H4 (cell line): ENCODE measurements at places on chromosomes 11 and 22. TPM values are rescaled to one million over a fixed set of nuclear protein-coding genes. Genes with fewer than 3 reads are reported as not detected.
A peak's percentile ranks its signal among the peaks of the same experiment; 100 is the strongest.

Gene TEX54
- not detected in 2 replicates for total RNA-seq

DNA sequence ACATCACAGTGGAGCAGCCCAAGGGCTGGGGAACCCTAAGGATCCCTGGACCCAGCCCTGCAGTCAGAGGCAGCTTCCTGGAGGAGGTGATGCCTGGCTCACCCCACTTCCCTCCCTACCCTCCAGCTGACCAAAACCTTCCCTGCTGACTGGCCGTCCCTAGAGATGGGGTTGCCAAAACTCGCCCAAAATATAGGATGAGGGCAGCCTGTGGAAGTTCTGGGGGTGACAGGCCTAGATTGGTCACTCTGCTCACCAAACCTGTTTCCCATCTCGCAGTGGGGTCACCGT, 35.0 kb upstream of the PPARA start:
- no peak for DNase-seq

DNA sequence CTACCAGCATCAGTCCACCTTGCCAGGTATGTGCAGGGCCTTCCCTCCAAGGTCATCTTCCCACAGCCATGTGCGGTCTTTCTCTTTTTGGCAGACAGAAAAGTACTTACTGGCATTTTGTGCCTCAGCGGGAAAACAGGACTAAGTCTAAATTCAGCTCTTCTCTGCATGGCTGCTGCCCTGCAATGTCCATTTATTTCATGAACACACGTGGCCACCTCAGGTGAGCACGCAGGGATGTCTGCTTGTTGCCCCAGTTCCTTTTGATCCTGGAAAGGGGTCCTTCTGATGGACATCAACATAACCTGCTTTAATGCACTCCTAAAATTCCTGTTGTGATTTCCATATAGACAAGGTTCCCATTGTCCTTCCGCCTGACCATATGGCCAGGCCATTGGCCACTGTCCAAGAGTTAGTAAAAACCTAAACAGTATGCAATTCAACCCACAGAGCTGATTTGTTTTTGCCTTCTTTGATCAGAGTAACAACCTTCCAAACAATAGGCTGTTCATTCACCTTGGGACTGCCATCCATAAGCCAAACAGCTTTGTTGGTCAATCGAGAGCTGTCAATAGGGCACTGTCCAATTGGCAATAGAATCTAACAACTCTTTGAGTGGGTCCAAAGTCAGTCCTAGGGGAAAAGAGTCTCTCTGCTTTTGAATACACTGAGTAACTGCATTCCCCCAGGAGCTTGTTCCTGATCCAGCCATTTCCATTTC, 5.9 kb downstream of the TREH start:
- DNase-seq = no peak

DNA sequence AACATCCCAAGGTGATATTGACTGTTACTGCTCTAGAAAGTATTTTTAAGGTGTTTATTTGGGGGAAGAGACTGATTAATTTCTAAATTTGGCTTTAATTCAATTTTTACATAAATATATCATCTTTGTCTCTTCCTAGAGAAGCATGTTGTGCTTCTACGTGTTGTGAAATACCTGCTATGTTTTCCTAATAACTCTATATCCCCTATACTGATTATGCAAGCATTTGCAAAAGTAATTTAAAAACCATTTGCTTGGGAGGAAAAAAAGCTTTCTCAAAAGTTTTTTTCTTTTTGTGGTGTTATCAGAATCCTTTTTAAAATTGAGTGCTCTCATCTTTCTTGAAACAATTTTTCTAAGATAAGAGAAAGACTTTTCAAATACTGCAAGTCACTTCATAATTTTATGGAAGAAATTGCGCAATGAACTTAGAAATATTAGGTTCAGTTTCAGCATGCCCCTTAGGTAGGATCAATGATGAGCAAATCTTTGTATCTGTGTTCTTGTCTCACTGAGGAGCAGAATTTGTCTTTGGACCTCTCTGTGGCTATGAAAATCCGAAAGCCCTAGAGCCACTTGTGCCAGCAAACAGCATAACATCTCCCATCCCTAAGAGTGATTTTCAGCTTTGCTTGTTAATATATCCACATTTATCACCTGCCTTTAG, 7.4 kb upstream of the BLID start:
- no peak for DNase-seq

DNA sequence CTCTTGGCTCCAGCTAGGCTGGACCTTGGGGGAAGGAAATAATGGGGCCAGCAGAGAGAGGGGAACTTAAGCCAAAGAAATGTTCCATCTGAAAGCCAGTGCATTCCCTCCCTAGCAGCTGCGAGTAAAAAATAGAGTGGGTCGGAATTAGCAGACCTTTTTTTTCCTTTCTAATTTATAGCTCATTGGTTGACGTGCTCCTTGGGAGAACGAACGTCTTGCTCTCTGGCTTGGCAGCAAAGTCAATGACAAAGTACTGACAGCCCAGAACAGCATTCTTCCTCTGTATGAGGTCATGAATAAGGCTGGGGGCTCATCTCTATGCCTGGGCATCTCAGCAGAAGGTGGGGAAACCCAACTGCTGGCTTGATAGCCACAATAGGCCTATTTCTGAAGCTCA, 65.0 kb downstream of the SEZ6L start:
- DNase-seq = no peak

DNA sequence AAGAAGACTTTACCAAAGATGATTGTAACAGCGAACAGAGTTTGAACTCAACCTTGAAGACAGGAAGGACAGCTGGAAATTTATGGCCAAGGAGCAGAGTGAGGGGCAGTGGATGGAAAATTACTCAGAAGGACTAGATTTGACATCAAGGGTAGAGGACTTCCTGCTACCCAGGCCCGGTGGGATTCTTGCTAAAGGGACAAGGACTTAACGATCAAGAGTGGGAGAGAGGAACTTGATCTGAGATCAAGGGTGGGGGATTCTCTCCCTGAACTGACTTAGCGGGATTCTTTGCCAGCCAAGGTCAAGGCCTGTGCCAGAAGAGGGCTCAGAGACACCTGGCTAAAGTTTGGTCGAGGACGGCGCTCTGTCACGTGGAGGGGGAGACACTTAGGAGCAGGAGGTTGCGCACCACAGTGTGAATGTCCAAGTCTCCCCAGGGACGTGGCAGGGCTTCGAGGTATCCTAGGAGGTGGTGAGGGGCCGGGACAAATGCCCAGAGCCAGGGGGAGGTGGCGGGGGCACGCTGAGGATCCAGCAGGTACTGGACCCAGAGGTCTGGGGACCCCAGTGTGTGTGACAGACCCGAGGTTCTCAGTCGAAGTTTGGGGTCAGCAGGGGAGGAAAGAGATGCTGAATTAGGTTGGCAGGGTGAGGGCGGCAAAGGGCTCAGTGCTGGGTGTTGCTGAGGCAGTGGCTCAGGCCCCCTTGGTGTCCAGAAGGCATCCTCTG, 46.1 kb upstream of the SHISAL1 start:
- no peak for DNase-seq

DNA sequence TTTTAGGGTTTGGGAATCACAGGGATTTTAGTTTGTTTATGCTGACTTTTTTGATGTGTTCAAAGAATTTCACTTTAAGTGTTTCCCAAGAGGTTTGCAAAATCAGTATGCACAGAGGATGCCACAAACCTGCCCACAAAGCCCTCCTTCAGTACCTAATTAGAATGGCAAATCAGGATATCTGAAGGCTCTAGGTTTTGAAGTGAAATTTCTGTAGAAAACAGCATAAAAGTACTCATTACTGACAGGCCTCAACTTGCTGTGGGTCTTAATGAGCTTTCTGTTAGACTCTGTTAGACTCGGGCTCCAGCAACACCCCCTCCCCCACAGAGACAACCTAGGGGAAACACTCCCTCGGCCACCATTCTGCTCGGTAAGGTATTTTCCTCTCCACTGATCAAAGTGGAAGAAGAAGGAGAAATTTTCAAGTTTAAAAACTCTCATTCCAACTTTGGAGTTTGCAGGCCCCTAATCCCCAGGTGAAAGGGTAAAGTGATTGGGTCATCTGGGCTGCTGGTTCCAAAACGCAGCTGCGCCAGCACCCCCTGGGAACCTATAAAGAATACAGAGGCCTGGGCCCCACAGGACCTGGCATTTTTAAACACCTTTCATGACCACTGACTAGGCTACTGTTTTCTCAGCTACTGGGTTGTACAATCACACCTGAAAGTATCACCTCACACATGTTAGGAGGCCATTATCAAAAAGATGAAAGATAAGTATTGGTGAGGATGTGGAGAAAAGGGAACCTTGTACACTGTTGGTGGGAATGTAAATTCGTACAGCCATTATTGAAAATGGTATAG, 67.5 kb downstream of the PLEKHA7 start:
- DNase-seq = no peak

- DNase-seq = no peak
Observed at GRCh38 chr11:121071846-121072450, 29.1 kb upstream of the TECTA start.

DNA sequence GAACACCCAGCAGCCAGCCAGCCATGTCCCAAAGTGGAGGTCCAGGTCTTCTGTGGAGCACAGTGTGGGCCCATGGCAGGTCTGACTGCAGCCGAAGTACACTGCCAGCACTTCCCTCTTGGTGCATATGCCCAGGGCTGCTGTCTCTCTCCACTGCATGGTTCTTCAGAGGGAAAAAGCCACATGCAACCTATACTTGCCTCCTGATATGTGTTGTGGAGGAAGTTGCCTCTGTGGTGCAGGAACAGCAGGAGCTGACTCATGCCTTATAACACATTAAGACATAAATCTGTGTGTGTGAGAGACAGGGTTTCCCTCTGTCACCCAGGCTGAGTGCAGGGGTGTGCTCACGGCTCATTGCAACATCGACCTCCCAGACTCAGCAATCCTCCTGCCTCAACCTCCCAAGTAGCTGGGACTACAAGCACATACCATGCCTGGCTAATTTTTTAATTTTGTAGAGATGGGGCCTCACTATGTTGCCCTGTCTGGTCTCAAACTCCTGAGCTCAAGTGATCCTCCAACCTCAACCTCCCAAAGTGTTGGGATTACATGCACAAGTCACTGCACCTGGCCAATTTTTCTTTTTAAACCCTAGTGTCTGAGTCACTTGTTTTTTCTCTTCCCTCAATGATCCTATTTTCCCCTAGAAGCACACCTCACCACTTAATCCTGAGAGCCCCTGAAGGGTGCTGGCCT, 98.8 kb downstream of the MPPED2 start:
- DNase-seq = peak; percentile 72

GRCh38 chr11:87213444-87213843, 175.7 kb downstream of the TMEM135 start:
- no peak for DNase-seq
